ENCODE measurements at places on chromosomes 7 and 10.

GRCh38 chr7:73817121-73817520 is 13.7 kb upstream of the CLDN4 start:
- no peak for DNase-seq

DNA sequence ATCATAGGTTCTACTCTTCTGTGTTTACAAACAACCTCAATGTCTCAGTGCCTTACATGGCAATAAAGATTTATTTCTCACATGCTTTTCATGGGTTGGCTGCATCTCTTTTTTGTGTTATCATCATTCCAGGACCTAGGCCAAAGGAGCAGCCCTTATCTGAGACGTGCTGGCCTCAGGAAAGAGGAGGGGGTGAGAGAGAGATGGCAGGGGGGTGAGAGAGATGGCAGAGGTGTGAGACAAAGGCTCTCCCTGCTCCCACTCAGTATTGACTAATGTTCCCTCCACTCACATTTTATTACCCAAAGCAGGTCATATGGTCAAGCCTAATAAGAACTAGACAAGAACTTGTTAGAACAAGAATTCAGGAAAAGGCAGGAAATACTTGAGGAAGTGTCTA is 120.1 kb upstream of the PRR15 start:
- DNase-seq, result no peak

GRCh38 chr7:68031180-68031943 is 1034.7 kb downstream of the TYW1 start:
- DNase-seq, result no peak

DNA sequence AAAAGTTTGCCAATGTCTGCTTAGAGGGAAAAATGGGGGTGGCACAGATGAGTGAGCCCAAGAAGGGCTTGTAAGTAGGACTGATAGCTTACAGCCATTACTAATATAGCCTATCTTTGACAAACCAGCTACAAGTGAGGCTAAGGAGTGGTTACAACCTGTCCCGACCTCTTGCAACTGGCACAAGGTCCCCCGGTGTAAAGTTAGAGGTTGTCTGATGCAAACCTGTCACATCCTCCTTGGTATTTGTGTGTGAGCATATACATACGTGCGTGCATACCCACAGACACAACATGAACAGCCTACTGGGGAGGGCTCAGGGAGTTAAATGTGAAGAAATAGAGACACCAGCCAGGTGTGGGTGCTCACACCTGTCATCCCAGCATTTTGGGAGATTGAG is 14.6 kb downstream of the ADAP1 start:
- no peak for DNase-seq

DNA sequence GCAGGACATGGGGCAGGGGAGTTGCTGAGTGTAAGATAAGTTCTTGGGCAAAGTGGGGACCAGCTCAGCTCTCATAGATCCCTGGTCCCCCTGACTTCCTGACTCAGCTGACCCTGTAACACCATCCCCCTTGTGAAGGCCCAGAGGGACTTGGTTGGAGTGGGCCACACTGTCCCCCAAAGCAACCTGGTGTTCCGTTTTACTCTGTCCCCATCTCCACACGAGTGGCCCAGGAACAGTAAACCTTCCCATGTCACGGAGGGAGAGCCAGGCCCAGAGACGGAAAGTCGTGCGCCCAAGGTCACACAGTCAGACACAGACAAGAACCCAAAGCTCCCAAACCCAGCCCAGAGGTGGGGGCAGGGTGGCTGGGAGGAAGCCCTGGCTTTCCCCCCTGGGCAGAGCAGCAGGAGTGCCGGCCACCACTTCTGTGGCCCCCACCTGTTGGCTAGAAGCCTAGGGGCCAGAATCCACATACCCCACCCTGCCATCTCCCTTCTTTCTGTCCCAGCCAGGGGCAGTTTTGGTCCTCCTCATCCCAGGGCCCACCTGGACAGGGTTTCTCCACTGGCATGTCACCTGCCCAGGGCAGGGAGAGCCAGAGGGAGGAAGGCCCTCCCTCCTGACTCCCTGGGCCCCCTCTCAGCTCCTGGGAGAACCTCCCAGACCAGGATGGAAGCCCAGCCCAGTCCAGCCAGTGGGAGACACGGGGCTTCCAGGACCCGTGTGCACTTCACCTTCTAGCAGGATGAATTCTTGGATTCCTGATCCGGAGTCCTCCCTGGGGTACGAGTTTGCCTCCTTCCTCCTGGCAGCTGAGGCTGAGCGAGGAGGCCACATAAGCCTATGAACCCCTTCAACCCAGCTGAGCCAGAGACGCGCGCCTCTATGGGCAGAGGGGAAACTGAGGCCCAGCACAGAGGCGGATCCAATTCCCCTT is 20.6 kb upstream of the VPS37D start:
- no peak for DNase-seq

- DNase-seq, result no peak
These were observed 22.0 kb downstream of the TWIST1 start for GRCh38 chr7:19095353-19095860.

DNA sequence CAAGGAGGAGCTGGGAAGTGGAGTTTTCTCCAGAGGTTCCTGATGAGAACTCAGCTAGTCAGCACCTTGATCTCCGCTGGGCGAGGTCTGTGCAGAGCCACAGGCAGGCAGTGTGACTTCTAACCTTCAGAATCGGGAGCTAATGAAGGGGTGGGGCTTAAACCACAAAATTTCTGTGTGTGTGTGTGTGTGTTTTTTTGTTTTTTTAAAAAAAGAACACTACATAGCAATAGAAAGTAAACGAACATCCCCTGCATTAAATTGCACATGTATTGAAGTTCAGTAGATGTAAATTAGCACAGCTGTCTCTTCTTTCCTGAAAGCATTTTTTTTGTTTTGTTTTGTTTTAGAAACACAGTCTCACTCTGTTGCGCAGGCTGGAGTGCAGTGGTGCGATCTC is 46.2 kb downstream of the RBM17 start:
- DNase-seq, result no peak

- no peak for DNase-seq
These were observed 9.9 kb downstream of the C7orf57 start for GRCh38 chr7:48045195-48045765.

DNA sequence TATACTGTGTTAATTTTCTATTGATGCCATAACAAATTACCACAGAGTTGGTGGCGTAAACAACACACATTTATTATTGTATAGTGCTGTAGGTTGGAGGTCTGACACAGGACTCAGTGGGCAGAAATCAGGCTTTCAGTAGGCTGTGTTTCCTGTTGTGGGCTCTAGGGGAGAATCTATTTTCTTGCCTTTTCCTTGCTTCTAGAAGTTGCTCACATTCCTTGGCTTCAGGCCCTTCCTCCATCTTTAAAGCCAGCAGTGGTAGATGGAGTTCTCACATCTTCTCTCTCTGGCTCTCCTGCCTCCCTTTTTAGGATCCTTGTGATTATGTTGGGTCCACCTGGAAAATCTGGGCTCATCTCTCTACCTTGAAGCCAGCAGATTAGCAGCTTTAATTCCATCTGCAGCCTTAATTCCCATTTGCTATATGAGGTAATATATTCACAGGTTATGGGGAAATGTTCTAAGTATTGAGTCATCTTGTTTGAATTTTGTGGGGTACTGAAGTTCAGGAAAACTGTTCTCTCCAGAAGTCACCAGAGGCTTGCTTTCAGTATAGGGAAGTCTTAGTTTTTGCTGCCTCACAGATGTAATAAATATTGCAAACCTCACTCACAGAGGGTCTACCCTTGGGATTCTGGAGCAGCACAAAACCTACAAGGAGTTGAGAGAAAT is 38.9 kb downstream of the CCNY start:
- DNase-seq, result no peak

GRCh38 chr7:11702938-11703337 is 129.1 kb downstream of the THSD7A start:
- DNase-seq, result no peak

GRCh38 chr7:93923942-93924341 is 2.4 kb downstream of the GNG11 start:
- DNase-seq, result no peak

DNA sequence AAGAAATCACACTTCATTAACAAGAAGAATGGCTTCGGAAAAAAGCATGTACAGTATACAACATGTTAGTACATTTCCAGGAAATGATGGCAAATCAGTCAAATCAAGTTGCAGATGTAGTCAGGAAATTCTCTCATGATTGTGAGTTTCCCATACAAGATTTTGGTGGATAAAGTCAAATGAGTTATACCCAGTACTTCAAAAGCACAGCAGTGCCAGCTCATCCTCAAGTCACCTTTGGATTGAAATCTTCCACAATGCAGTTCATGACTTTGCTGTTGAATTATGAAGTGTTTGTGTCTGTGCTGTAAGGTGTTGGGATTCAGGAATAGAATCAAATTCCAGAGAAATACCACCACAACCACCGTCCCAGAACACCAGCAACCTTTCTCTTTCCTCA is 301.3 kb upstream of the BMPER start:
- DNase-seq, result no peak

- DNase-seq, result no peak
These were observed 150.4 kb upstream of the PRPS1L1 start for GRCh38 chr7:18177815-18178660.

DNA sequence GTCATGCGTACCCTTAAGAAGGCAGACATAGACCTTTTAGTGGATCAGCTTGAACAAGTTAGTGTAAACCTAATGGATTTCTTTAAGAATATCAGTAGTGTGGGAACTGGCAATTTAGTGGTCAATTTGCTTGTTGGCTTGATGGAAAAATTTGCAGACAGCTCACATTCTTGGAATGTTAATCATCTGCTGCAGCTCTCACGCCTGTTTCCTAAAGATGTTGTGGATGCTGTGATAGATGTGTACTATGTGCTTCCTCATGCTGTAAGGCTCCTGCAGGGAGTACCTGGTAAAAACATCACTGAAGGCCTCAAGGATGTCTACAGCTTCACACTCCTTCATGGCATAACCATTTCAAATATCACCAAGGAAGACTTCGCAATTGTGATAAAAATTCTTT is 103.4 kb downstream of the ABCA13 start:
- DNase-seq, result no peak

GRCh38 chr7:45384499-45384898 is 189.7 kb upstream of the ADCY1 start:
- no peak for DNase-seq

DNA sequence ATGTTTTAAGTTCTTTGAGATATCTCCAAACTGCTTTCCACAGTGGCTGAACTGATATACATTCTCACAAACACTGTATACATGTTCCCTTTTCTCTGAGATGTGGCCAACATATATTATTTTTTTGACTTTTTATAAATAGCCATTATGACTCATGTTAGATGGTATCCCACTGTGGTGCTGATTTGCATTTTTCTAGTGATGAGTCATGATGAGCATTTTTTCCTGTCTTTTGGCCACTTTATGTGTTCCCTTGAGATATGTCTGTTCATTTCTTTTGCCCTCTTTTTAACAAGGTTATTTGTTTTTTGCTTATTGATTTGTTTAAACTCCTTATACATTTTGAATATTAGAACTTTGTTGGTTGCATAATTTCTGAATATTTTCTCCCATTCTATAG is 1055.1 kb downstream of the NXPH1 start:
- no peak for DNase-seq

- DNase-seq, result no peak
These were observed 66.4 kb downstream of the ASAH2B start for GRCh38 chr10:50805981-50806622.

DNA sequence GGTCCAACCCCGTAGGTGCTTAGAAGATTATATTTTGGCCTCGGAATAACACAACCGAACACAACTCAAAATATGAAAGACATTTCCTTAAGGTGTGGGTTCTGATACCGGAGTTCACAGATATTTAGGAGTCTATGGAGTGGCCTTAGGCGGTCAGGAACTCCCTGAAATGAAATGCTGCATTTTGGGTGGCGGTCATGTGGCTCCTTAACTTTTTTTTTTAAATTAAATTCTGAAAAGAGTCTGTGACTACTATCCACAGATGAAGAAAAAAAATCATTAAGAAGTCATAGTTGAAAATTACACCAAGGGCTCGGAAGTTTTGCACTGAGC is 290.9 kb upstream of the NFE2L3 start:
- no peak for DNase-seq

DNA sequence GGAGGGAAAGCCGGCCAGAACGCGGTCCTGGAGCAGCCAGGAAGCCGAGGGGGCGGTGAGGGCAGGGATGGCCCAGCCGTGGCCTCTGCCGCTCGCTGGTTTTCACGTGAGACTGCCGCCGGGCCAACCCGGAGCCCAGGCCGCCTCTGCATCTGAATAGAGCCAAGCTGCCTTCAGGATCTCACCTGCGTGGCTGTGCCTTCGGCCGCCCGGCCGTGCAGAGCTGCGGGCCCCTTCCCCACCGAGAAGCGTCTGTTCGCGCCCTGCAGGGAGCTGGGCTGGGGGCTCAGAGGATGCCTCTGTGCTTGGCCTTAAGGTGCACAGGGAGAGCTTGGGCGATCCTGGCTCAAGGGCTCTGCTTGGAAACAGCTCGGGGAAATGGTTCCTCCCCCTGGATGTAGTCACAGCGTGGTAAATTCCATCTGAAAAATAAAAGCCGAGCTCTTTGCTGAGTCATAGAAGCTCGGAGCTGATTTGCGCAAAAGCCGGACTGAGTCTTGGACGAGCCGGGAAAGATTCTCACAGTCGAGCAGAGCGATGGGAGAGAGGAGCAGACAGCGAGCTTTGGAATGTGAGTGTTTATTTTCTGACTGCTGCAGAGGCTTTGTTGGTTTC is at the start of gene JAKMIP3:
Gene JAKMIP3, plus strand, starts transcription at position 456 of the 615 bp plus-strand sequence. CDS start 38,863 bp downstream, outside the sequence.
- no peak for DNase-seq

DNA sequence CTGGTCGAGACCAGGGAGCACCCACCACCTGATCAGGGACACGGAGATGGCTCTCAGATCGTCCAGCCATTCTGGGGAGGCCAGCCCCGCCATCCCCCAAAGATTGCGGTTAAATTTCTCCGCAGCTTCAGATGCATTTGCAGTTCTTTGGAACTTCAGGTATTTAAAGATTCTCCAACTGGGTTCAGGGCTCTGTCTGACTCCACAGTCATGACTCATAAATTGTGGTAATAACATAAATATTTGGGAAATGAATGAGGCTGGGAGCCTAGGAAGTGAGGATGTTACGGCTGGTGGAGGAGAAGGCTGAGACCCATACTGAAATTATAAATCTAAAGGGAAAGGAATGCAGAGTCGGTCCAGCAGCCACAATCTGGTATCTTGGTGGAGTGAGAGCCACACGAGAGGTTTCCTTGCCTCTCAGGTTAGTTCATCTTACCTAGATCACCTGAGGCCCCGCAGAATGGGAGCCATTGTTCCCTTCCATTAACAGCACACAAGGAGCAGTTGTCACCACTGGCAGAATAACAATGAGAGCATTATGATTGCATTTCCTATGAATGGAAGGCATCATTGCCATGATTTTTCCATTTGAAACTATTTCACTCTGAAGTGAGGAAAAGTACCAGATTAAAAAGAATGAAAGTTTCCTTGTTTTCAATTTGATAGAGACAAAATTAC is 26.7 kb upstream of the DNAJB6 start:
- no peak for DNase-seq
